Substantia nigra (tissue), 51 donors: ENCODE measurements at places on chromosomes 1 and 21.

- DNase-seq = no peak
These were observed 4.7 kb downstream of the TNN start for GRCh38 chr1:175072099-175072951.

GRCh38 chr1:111599781-111600693 is 19.6 kb upstream of the RAP1A start:
- DNase-seq = no peak

DNA sequence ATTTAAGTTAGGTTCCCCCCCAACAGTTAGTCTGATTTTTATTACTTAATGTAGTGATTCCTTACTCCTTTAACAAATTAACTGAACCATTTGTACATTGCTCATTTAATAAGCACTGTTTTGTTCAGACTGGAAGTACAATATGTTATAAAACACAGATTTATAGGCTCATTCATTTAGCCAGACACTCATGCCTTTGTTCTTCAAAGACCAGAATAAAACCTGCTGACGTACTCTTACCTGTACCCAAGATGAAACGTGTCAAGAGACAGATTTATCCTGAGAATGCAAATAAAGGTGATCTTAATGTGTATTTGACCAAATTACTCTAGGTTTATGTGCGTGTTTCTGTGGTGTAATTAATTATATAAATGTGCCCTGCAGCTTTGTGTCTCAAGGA is 92.8 kb downstream of the INTS7 start:
- DNase-seq = no peak

DNA sequence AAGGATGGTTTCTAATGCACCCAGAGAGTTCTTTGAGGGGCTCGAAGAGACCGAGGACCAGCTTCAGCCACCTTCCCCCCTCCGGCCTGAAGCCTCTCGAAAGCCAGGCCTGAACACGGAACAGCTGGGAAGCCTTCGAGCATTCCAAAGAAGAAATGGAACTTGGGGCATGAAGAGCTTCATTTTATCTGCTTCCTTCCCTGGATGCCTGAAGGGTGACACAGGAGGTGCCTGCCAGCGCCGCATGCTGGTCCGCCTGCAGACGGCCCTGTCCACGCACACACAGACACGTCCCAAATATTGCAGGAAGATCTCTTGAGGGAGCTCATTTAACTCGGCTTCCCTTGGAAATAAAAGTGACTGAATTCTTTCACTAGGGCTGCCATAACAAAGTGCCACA is 73.7 kb downstream of the TOMM20 start:
- DNase-seq = no peak

- no peak for DNase-seq
These were observed 1.4 kb downstream of the HS2ST1 start for GRCh38 chr1:86915737-86916235.

DNA sequence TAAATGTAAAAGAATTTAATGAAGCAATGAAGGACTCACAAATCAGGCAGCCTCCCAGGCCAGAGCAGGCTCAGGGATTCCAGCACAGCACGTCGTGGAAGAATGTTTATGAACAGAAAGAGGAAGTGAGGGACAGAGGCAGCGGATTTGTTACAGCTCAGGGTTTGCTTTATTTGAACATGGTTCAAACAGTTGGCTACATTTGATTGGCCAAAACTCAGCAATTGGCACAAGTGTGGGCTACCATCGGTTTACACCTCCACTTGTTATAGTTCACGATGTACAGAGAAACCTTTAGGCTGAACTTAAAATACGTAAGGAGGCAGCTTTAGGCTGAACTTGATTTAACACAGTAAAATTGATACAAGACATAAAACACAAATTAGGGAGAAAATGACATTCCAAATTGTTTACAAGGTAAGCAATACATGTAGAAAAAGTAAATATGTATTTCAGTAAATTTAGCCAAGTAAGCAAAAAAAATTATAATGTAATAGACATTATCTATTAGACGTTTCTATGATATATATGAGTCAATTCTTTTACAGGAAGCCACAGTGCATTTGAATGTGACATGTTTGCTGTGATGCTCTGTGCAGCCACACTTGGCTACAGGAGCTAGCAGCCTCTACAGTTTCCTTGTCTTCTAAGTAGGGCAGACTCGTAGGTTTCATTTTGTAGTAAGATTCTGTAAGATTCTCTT is 126.5 kb downstream of the ADSS2 start:
- peak; percentile 13 for DNase-seq

- no peak for DNase-seq
These were observed 2.1 kb downstream of the HMGN1 start for GRCh38 chr21:39346671-39347331.

GRCh38 chr21:37917612-37918011 is 1.4 kb upstream of the KCNJ6 start:
- no peak for DNase-seq

- no peak for DNase-seq
These were observed 45.7 kb upstream of the DEPDC1 start for GRCh38 chr1:68542586-68542985.

DNA sequence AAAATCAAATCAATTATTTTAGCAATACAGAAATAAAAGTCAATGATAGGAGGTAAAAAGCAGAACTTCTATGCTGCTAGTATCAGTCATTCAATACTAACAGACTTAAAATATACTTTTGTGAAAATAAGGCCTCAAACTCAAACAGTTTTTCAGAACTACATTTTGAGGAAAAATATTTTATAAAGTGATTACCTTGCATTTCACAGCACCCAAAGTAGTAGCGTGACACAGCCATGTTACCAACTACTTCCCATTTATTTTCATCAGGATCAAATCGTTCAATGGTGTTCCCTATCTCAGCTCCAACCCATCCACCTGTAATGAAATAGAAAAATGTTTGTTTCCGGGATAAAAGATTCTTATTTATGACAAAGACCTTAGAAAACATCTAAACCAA is 28.7 kb downstream of the TMEM69 start:
- no peak for DNase-seq

- no peak for DNase-seq
These were observed 93.6 kb downstream of the OLFML2B start for GRCh38 chr1:161930064-161930463.
